ENCODE measurements at places on chromosomes 1 and 21.

DNA sequence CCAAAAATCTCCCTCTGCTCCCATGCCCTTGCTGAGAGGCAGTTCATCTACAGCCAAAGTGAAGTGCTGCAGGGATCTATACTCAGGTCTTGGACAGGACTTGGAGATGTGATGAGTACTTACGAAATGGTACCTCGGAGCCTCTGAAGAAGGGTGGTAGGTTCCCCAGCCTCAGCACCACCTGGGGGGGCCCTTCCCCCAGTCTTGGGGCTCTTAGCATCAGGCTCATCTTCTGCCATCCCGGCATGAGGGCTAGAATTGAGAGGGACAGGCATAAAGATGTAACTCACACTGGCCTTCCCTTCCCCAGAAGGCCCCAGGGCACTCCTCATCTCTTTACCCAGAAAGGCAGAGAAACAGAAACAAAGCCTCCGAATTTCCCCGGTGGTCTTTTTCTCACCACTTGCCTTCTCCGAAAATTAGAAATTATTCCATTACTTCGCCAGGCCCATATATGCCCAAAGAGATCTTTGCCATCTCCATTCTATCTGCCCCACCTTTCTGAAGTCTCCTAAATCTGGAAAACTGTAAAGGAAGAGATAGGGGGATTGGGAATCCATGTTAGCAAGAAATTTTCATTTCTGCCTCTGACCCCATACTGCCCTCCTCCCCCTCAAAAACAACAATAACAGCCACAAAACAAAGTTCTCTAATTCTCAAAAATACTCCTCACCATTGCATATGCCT lies 827 bp downstream of the RFX5 start:
- DNase-seq = no peak

GRCh38 chr1:161803181-161803580 lies 37.1 kb downstream of the ATF6 start:
- no peak for DNase-seq

GRCh38 chr1:48960320-48960719 lies 183.6 kb upstream of the BEND5 start:
- no peak for DNase-seq

GRCh38 chr21:26540651-26541050 lies 32.4 kb downstream of the CYYR1 start:
- DNase-seq = no peak

GRCh38 chr1:222049176-222049575 lies 307.3 kb upstream of the DUSP10 start:
- DNase-seq = no peak

DNA sequence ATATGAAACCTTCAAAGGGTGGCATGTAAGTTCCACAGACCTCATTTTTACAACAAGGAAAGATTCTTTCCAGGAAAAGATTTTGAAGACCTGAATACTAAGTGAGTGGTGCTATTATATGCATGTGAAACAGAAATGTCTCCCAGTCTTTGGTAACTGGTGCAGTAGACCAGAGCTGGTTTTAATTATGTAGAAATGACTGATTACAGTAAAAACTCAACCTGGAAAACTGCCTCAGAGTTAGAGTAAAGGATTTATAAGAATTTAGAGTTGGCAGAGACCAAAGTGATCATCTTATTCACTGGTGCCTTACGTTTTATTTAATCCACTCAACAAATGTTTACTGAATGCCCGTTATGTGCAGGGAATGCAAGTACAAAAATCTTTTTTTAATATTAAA lies 30.2 kb upstream of the LRRC8D start:
- no peak for DNase-seq

DNA sequence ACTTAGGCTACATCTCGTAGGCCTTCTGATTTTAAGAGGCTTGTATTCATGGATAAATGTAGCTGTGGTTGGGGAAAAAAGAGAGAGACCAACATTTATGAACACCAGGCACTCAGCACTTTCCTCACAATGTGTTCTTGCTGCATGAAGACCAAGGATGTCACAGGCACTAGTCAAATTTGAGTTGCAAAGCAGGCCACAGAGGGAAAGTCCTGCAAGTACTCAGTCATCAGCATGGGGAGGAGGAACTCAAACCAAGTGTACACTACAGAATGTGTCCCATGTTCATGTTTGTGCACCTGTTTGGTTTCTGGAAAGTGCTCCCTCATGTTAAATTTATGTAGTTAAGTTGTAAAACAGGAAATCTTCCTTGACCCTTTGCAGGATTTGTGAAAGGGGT lies 8.7 kb upstream of the MAP3K7CL start:
- DNase-seq = no peak
